CD4-positive, alpha-beta T cell treated with Interferon gamma for 1 hour (primary cell): ENCODE measurements at places on chromosomes 7 and 10.

GRCh38 chr10:70834441-70835151, 18.8 kb downstream of the SGPL1 start:
- no peak for DNase-seq

DNA sequence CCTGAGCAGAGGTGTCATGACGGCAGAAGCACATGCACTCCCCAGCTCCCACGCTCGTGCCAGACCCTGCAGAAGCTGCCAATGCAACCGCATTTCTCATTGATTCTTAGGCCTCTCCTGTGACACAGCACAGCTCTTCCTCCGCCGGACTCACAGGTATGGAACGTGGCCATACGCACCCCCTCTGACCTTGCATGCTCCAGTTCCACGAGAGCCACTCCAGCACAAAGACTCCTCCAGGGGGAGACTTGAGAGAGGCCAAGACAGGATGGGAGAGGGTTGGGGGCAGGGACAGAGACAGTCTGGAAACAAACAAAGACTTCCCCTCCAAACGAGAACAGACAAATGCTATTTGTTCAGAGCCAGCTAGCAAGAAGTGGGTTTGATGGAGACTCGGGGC, 124.3 kb upstream of the PPP2R2D start:
- DNase-seq = no peak

- no peak for DNase-seq
Observed at GRCh38 chr10:53256623-53257022, 484.0 kb upstream of the MBL2 start.

- DNase-seq = no peak
Observed at GRCh38 chr10:122701652-122702051, 2.0 kb upstream of the C10orf120 start.

- DNase-seq = no peak
Observed at GRCh38 chr7:131249003-131249402, 78.7 kb upstream of the MKLN1 start.

DNA sequence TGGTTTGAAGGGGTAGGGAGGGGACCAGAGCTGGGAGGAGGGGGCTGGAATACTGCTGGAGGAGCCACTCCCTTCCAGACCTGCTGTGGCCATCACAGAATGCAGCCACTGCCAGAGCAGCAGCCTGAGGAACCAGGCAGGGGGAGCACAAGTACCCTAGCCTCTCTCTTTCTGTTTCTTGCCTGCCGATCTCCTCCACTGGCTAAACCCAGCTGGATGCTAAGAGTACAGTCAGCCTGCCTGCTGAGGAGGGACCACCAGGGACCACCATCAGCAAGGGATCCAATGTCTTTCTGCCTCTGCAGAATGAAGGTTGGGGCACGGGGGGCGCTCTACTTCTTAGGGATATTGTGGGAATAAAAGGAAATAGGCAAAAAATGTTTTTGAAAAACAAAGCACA, 4.7 kb downstream of the BLVRA start:
- no peak for DNase-seq

DNA sequence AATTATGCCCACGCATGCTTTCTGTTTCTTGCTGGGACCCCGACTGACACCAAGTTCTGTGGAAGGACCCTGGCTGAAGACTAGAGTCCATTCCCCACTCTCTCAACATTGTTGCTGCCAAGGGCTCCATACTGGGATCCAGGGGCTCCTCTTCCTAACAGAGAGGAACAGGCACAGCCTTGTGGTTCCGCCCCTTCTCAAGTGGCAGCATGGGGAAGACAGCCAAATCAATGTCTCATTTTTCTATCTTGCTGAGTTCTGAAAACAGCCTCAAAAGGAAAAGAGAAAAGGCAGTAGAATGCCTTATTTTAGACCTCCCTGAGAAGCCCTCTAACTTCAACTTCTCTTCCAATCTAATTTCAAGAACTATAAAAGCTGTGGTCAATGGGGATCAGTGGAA, 23.7 kb upstream of the LAMB1 start:
- no peak for DNase-seq

GRCh38 chr10:99456931-99457288, 26.5 kb upstream of the GOT1 start:
- no peak for DNase-seq

GRCh38 chr10:68067029-68067428, 8.1 kb downstream of the HERC4 start:
- no peak for DNase-seq

DNA sequence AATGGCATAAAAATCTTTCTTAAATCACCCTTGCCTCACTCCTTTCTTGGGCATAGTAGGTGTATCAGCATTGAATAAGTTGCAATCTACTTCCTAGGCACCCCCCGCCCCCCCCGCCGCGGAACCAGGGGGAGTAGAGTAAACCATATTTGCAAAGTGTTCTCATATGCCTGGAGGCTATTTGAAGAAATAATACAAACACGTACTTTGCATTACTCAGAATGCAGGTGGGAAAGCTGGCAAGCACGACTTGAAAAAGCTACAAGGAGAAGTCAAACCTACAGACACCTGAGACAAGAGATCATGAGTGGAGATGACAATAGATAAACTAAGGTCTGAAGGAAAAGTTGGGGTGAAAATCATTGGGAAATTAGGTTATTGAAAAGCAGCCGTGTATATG, 65.6 kb downstream of the POM121L12 start:
- DNase-seq = no peak

- DNase-seq = no peak
Observed at GRCh38 chr7:111029141-111029572, 61.8 kb upstream of the LRRN3 start.
